Chondrocyte (in vitro differentiated cells): ENCODE measurements at places on chromosomes 4 and X. TPM values are rescaled to one million over a fixed set of nuclear protein-coding genes. Genes with fewer than 3 reads are reported as not detected.

- DNase-seq = no peak
Measured at GRCh38 chr4:155706147-155706546, 39.5 kb downstream of the GUCY1A1 start.

DNA sequence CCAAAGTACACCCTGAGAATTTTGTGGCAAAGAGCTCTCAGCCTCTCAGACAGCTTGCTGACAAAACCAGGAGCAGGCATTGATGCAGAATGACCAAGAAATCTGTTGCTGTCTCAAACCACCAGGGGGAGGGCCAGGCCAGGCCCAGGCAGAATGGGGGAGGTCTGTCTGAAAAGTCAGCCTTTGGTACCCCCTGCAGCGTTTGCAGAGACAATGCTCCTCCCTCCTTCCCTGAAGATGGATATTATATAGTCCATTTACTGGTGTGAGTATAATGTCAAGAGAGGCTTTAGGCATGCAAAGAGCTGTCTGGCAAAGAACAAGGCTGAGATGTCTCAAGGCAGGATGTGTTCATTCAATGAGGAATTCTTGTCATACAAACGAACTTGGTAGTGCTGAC, 52.9 kb upstream of the TRPC5OS start:
- DNase-seq = no peak

GRCh38 chrX:17566740-17567139, 170.6 kb upstream of the SCML1 start:
- DNase-seq = no peak

DNA sequence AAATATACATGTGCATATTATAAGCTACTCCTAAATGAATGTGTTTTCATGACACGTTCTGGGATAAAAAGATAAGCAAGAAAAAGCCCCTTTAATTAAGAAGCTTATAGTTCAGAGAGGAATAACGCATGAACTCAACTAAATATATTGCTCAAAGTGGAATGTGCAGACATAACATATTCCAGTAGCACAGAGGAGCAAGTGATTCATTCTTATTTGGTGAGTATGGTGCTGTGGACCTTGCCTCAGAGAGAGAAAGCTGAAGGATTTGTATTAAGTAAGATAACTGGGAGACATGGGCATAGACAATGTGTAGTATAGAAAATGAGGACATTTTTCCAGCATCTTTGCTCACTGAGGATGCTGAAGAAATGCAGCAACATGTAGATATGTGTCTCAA, 76.8 kb downstream of the CFAP299 start:
- no peak for DNase-seq

DNA sequence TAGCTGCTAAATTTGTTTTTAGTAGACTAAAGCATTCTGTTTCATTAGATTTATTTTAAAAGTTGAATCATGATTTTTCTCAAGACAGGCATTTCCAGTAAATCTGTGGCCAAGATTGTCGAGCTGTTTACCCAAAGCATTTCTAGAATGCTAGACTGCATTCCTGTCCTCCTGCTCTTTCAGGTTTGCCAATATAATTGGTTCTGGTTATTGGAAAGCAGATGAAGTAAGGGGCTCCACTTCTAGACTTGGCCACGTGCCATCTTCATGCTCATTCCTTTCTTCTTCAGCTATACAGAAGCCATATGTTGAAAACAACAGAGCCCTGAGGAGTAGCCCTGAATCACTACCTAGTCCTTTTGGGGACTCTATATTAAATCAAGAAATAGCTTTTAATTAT, 62.5 kb downstream of the PGRMC2 start:
- DNase-seq = no peak

The DMRTC1B gene
- not detected in 3 replicates for total RNA-seq

DNA sequence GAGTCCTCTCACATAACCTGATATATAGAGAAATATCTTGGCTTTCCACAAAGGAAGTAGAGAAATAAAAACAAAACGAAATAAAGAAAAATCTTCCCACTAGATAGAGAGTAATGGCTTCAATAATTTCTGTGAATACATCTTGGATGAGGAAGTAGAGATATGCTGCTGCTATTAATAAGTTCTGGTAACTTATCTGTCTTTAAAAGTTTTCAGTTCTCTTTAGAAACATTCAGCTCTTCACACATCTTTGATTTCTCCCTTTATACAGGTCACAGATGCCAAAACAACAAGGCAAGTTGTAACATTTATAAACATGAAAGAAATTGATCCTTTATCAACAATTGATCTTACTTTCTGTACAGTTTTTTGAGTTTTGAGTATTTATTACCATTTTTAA, 615.8 kb downstream of the TRAM1L1 start:
- no peak for DNase-seq

The PAGE1 gene
- not detected in 3 replicates for total RNA-seq

The RNF212 gene
- total RNA-seq = 4.6 to 12.8 TPM (median 9.1 TPM) in 3 replicates

DNA sequence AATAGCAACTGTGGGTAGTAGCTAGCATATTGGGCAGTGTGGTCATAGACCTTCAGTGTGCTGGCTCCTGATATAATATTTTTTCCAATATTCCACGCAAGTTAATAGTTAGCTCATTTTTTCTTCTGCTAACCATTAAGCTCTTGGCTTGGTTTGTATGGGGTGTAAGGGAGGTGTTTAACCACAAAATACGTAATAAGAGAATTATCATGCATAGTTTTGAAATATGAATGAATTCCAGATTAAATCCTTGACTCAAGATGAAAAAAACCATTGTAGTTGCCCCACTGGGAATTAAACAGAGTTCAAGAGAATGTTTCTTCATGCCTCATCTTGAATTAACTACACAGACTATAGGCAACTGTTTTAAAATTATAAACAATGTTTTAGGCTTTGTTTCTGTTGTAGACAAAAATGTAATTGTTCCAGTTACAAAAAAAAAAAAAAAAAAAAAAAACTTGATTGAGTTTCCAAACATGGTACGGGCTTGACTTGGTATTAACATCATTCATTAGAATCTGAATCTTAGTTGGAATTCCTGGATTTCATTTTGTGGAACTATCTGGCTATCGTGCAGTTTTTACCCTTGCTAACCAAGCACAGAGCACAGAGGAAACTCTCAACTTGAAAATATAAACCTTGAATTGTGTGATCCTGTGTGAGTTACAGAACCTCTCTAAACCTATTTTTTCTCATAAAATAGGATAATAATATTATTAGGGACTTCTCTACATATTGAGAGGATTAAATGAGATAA, 28.4 kb downstream of the CXCL1 start:
- DNase-seq = no peak

The GAGE12J gene
- total RNA-seq = not detected in 3 replicates

DNA sequence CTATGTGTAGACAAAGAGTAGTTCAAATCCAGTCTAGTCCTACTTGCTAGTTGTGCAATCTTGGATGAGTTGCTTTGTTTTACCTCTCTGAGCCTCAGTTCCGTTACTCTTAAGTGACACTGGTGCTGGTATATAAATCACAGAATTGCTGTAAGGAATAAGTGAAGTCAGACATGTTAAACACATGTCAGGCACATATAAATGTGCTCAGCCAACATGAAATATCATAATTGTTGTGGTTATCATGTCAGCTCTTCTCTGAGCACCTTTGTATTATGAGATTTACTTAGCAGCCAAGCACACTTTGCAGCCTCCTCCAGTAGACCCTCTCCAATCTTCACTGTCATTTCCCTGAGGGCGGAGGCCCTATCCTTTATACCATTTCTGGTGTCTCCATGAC, 87.9 kb upstream of the PAK3 start:
- no peak for DNase-seq

- DNase-seq = no peak
Measured at GRCh38 chr4:122576261-122577188, 44.3 kb downstream of the IL21 start.

- no peak for DNase-seq
Measured at GRCh38 chrX:106619797-106620196, 8.0 kb downstream of the RADX start.

GRCh38 chr4:100836929-100837328, 319.1 kb upstream of the EMCN start:
- DNase-seq = no peak

DNA sequence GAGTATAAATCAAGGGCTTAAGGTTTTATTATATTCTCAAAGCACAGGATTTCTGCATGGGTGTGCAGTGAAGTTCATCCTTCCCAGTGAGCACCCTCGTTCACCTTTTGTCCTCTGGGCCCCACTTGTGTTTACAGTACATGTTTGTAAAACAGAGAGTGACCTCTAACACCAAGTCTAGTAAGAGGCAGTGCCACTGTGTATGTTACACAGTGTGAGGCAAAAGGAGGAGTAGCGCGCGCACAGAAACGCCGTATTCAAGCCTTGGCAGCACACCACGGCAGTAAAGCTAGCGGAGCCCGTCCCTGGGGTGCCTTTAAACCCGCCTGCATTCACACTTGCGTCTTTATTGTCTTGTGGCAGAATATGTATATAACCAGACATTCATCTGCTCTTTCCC, 51.9 kb downstream of the CCNI start:
- DNase-seq = no peak

DNA sequence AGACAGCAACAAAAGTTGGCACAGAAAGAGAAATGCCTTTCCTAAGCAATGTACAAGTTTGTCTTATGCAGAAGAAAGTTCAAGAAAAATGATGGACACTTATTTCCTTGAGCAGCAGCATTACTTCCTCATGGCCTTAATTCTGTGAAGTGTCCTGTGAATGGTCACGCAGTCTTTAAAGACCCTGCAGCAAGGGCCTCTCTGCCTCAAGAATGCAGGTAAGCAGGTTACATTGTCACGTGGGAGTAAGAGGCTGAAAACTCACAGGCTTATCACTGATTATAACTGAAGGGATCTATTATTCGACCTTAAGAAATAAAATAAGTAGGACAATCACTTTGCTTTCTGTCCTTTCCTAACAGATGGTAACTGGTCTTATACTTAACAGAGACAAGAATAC, 109.1 kb downstream of the ATP8A1 start:
- no peak for DNase-seq

- no peak for DNase-seq
Measured at GRCh38 chr4:108453366-108453765, 167.0 kb upstream of the RPL34 start.

- no peak for DNase-seq
Measured at GRCh38 chr4:135741583-135741982, 1540.0 kb upstream of the PABPC4L start.
